ENCODE measurements at places on chromosomes 11 and 22.

- no peak for DNase-seq
Measured at GRCh38 chr11:114496915-114497314, 57.6 kb downstream of the REXO2 start.

DNA sequence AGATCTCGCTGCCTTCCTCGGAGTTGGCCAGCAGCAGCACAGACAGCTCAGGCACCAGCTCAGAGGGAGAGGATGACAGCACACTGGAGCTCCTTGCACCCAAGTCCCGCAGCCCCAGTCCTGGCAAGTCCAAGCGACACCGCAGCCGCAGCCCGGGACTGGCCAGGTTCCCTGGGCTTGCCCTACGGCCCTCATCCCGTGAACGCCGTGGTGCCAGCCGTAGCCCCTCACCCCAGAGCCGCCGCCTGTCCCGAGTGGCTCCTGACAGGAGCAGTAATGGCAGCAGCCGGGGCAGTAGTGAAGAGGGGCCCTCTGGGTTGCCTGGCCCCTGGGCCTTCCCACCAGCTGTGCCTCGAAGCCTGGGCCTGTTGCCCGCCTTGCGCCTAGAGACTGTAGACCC, 6.4 kb downstream of the PLA2G3 start:
- no peak for DNase-seq

DNA sequence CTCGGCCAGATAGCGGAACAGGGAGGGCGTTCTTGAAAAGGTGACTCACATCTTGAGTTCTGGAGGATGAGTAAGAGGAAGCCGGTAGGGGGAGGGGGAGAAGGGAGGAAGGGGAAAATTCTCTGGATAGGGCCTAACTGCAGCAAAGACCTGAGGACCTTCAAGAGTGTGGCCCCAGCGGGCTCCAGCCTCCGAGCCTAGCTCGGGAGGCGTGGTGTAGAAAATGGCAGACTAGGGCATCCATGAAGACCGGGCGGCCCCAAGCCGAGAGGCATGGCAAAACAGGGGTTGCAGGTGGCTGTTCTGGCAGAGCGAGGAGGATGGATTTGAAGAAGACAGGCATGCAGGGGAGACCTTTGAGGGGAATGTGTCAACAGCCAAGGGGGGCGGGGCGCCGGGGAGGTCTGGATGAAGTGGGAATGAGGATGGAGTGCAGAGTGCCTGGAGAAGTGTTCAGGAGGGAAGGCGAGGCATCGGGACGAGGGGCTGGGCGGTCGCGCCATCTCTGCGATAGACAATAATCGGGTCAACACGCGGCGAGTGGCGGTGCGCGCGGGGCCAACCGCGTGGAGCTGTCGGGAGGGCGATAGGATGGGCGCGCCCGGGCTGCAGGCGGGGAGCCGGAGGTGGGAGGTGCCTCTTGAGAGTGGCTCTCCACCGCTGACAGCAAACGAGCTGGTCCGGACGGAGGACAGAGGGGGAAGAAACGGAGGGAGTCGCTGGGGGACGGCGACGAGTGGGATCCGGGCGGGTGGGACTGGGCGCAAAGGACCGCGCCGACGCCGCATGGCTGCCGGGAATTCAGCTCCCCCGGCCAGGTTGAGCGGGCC, 40.0 kb upstream of the CREB3L1 start:
- peak; percentile 49 for DNase-seq

DNA sequence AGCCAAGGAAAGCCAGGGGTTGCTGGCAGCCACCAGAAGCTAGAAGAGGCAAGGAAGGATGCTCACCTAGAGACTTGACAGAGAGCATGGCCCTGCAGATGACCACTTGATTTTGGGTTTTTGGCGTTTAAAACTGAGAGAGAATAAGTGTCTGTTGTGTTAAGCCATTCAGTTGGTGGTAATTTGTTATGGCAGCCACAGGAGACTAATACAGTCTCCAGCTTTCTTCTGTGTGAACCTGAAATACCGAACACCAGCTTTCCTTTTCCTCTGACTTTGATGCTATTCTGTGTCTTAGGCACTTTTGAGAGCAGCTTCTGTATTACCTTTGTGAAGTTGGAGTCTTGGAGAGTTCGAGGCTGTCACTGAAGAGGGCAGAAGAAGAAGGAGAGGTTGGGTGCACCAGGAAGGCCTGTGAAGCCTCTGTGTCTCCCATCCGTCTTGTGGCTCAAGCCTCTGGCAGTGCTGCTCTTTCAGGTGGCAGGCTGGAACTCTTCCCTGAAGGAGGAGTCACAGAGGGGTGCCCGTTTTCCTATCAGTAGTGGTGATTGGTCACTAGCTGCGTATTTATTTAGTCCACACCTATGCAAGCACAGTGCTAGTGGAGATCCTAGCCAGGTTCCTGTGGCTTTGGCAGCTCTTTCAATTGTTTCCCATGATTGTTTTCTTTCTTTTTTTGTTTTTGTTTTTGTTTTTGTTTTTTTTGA, 2.5 kb downstream of the TBC1D22A start:
- no peak for DNase-seq

DNA sequence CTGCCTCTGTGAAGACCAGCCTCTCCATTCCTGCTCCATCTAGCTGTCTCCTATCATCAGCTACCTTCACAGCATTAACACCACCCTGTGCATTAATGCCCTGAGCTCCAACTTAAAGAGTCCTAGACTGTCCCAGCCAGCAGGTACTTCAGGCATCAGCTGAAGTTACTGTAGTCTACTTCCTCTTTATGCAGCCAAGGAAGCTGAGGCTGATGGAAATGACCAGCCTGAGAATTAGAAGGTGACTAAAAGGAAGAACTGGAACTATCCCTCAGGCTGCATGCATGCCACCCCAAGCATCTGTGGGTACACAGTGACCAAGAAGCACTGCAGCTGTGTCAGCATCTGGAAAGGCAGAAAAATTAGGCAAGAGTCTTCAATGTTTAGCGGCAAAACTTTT, 28.2 kb downstream of the MS4A10 start:
- DNase-seq, result no peak

DNA sequence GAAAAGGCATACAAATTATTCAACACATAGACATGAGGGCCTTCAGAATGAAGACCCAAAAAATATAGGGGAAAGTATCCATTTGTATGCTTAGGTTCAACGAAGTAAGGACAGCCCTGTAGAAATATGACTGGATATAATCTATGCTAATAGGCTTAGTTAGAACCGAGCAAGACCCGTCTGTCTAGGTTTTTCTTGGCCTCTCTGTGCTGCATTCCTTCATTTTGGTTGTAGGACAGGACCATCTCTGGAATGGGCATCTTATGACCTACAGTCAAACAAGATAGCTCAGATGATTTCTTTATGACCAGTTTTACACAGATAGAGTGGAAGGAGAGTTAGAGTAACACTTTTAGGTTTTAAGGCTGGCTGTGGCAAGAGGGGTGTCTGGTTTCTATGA, 5.6 kb upstream of the MS4A7 start:
- DNase-seq, result no peak

GRCh38 chr11:78425399-78426070, 7.9 kb upstream of the GAB2 start:
- no peak for DNase-seq

- no peak for DNase-seq
Measured at GRCh38 chr11:48090174-48090573, 109.8 kb downstream of the PTPRJ start.

DNA sequence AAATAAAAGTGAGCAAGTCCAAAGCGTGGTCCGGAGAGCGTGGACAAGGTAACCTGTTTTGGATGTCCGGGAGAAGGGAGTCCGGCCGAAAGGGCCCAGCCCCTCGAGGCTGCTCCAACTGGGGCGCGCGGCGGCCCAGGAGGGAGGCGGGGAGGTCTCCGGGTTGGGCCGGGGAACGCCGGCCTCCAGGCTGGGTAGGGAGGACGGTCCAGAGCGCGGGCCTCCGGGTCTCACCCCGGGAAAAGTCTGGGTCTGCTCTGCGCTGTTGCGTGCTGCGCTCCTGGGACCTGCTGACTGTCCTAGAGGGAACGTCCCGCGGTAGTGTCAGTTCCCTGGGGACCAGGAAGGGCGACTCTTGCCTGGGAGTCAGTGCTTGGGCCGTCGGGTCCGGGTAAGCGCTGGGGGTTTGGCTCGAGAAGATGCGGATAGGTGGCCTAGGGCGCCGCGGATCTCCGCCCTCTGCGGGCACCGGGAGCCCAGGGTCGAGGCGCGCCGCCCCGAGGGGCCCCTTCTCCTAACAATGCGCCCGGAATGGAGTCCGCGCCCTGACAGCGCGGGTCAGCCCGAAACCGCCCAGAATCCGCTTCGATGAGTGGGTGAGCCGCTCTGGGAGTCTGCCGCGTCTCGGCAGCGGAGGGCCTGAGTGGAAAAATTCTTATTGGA, 988 bp upstream of the FLI1 start:
- DNase-seq, result no peak

- DNase-seq, result no peak
Measured at GRCh38 chr11:128424851-128425285, 162.5 kb downstream of the ETS1 start.

DNA sequence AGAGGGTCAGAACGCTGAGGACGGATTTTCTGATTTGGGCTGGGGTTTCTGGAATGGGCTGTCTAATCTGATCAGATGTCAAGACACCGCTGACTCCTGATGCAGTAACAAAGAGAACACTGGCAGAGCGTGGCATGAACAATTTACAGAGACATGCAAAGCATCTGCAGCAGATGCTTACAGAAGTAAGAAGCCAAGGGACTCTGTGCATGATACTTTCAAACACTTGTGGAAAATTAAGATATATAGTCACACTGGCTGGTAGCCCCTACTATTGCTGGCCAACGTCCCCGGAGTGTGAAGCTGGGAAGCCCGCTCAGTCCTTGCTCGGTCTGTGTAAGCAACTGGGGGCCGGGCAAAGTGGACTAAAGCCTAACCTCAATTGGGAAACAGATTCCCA, 903.7 kb downstream of the BRD1 start:
- DNase-seq, result no peak

- no peak for DNase-seq
Measured at GRCh38 chr11:27028561-27028965, 12.1 kb upstream of the BBOX1 start.

- no peak for DNase-seq
Measured at GRCh38 chr22:37053310-37054055, 1.9 kb downstream of the KCTD17 start.

DNA sequence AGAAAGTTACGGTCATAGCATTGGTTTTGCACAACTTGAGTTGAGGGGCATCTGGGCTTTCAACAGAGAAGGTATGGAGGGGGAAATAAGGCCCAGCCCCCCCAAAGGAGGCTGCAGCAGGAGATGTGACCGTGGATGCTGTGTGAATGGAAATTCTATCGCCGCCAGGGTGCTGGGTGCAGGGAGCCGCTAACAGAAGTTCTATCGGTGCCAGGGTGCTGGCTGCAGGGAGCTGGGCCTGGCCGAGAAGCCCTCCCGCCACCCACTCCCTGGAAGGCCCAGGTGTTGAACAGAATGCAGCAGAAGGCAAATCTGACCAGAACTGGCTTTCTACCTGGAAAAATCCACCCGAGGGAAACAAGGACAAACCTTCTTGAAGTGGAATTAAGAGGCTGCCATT, 115.0 kb downstream of the SHANK2 start:
- no peak for DNase-seq

DNA sequence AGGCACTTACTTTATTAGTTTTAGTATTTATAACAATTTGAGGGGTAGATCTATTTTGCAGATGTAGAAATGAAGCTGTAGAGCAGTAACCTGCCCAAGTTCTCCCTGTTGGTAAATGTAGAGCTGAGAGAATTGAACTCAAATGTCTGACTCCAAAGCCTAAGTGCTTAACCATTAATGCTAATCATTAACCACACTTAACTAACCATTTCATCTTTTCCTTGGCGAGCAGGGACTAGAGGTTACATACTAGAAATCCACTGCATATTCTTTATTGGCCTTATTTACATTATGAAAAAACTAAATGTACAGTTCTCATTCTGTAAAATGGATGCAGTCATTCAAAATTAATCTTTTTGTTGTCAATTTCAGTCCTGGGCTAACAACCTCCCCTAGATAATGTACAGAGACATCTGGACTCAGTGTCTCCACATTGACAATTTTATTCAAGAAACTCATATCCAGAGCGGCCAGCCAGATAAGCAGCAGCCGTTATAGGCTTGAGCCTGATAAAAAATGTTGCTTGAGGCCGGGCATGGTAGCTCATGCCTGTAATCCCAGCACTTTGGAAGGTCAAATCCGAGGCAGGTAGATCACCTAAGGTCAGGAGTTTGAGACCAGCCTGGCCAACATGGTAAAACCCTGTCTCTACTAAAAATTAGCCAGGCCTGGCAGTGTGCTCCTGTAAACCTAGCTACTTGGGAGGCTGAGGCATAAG, 76.7 kb upstream of the PICALM start:
- no peak for DNase-seq

DNA sequence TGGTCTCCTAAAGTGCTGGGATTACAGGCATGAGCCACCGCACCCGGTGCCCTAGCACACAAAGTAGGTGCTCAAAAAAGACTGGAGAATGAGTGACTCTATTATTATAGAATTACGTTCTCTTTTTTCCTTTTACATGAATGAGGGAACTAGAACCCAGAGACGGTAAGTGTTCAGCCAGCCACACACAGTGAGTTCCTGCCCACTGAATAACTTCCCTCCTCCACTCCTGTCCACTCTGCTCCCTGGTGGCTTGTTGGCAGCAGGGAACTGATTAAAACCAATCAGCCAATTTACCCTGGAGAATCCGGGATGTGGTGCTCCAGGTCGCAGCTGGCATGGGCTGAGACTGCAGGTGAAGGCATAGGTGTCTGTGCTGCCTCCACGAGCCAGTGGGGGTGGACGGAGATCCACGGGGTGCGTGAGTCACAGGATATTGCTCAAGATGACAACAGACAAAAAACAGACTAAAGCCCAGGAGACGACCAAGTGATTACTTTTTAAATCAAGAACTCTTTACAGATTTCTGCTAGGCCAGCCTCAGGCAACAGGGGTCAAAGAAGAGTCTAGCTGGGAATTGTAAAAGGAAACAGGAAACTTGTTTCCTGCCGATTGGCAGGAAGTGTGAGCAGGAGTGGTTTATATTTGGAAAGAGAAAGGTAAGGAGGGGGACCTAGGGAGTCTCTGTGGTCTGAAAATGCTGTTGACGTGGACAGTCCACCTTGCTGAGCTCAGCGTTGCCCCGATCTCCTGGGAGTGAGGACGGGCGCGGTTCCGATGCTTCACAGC, 95.2 kb upstream of the TP53I11 start:
- DNase-seq, result peak; percentile 5

GRCh38 chr11:29962243-29962642, 54.6 kb downstream of the KCNA4 start:
- no peak for DNase-seq

Measured in activated T-cell treated with anti-CD3 and anti-CD28 coated beads for 4 hours (primary cell).